ENCODE measurements at places on chromosomes 7 and 10.

DNA sequence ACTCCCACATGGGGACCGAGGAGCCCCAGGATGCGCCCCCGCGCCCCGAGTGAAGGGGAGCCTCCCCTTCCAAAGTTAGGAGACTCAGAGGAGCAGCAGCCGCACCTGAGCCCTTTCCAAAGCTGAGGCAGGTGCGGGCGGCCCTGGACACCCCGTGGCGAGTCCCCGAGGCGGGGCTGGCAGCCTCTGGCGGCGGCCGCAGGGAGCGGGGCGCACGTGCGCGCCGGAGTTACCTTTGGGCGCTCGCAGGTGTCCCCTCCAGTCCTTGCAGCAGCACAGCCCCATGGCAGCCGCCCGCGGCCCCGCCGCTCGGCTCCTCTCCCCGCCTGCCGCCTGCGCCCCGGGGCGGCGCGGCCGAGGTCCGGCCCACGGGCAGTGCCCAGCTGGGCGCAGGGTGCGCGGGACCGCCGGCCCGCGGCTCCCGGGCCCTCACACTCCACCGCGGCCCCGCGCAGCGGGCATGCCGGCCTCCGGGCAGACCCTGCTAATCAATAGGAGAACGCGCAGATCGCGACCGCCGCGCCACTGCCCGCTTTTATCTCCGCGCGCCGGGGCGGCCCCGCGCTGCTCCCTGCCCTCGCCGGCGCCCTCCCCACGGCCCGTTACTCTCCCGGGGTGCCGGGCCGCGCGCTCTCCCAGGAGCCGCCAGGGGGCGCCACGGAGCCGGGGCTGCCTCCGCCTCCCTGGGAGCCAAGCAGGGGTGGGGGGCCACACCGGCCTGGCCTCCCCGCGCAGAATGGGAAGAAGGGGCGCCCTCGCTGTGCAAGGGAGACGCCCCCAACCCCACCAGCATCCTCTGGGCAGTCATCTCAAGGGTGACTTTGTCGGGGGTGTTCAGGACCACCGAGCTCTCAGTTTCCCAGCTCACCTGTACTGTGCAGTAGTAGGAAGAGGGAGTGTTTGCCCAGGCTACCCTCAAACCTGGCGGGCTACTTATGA, 80.8 kb downstream of the ARHGAP22 start:
- DNase-seq, result peak; percentile 59

DNA sequence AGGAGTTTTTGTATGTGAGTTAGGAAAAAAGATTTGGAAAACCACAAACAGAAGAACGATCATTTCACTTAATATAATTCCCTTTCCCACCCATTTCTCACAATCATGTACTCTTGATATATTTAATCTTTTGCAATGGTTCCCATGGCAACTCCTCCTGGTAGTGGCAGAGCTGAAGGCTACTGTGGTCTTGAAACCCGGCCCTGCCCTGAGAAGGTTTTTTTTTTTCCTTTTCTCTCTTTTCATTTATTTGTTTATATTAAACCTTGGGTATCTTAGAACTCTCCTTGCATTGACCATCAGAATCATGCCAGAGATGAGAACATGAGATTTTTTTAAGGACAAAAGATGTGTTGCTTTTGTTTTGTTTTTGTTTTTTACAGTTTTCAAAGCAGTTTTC, 566.1 kb upstream of the NRP1 start:
- no peak for DNase-seq

- DNase-seq, result no peak
These were observed 3.9 kb downstream of the LRMDA start for GRCh38 chr10:75435291-75435690.

DNA sequence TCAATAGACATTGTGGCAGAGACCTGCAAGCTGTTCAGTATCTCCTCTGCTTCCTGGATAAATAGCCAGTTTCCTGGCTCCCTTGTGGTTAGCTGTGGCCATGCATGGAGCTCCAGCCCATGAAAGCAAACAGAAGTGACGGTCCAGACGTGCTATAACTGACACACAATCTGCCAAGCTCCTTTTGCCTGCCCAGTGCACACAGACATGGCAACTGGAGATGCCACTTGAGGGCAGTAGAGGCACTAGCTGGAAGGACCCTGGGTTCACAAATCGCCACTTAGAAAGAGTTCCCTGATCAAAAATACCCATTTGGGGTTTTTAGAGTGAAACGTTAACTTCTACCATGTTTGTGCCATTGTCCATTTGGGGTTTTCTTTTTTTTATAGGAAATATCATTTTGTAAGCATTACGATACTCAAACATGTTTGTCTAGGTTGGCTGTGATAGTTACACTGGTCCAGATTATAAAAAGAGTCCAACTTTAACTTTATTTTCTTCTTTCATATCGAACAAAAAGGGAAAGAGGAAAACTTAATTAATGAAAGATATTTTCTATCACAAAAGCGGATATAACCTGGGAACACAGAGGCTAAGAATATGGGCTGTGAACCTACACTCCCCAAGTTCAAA, 31.3 kb downstream of the KIN start:
- DNase-seq, result no peak

GRCh38 chr10:93416824-93417223, 65.3 kb downstream of the MYOF start:
- no peak for DNase-seq

DNA sequence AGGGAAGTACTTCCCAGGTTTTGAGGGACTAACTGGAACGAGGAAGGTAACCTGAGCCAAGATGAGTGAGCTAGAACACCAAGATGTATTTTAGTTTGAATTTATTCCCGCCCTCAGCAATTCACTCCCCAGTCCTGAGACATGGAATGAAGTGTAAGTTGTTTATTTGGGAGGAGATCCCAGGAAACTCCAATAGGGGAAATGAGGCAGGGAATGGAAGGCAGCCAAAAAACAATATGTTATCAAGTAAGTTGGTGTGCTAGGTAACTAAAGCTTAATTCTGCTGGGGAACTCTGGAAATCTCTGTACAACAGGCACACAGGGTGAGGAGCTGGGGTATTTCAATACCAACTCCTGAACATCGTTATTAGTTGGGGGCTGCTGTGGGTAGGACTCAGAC, 189.7 kb upstream of the HDAC9 start:
- no peak for DNase-seq

DNA sequence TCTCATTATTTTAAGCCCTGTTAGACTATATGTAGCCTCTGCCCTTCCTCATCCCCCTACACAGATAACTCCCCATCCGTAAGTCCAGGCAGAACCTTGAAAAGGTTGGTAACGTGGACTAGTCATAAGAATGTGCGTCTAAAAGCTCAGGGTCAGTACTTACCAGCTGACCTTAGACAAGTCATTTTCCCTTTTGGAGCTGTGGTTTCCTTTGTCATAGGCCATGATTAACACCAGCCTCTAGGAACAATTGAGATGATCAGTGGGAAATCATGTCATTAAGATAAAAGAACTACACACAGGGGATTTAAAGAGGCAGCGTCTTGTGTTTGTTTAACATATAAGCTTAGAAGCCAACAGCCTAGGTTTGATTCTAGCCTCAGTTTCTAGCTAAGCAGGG, 6.9 kb upstream of the UNC5B start:
- DNase-seq, result no peak

DNA sequence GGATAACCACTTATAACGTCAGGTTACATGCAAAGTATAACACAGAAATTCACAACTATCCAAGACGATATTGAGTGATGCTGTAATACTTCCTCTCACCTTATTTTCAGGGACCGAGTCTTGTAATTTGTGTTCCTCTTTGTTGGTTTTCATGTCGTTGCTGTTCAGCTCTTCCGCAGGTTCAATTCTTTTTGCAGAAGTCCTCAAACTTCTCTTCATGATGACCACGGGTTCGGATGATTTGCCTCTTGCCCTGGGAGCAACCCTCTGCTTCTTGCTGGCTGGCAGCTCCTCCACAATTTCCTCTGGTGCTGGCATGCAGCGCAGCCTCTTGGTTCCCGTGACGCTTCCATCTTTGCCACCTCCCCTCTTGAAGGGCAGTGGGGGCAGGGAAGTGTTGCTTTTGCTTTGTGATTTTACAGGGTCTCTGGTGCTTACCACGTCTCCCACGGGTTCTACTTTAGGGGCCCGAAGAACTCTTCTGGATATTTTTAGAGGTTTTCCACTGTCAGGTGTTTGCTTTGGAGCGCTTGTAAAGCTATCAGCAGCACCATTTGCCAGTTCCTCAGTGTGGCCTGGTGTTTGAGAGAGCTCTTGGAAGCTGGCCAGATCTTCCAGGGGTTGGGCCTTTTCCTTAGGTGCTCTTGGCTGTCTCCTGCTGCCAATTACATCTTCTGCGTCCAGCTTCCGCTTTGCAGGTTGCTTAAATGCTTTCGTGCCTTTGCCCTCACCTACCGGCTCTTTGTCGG, 23.6 kb downstream of the MKI67 start:
- no peak for DNase-seq

DNA sequence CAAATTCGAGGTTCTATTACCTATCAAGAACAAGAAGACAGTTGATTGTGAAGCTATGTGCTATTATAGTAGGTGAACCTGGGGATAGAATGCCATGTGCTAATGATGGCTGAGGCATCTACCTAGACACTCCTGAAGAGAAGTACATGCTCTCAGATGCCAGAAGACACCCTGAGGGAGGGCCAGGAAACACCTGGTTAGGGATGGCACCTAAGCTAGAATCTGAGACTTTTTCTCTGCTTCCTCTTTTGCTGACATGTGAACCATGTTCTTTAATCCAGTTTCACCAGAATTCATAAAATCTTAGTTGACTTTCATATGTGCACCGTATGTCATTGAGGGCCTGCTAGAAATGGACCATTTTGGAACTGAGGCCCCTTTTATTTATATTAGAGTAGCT, 242.8 kb downstream of the GPR158 start:
- no peak for DNase-seq

DNA sequence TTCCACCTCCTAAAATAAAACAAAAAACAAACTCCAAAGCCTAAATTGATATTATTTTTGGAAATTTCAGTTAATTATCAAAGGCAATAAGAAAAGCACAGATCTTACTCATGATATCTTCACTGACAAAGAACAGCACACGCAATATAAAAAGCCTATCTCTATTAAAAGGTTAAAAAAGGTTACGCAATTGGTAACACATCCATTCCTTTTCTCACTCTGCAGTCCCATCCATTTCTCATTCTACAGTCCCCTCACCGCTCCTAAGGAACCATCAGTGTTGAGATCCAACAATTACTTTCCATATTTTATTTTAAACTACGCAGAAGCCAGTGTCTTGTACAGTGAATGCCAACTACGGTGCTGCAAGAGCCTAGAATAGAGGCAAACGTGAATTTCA, 1.3 kb downstream of the SEC61G start:
- DNase-seq, result no peak

DNA sequence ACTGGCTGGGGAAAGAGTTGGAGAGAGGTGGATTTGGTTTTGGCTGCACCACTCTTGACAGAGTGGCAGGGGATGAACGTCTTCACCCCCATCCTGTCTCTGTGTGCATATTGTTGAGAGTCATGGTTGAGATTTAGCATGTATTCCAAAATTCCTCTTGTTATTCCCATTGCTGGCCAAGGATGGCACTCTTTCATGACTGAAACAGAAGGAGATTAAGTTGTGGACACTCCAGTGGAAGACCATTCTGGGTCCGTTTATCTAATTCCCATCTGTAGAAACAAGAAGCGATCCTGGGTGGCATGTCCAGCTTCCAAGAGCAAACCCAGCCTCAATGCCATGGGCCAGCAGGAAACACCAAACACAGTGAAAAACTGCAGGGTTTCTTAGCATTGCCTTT, 469.0 kb upstream of the IGFBP3 start:
- no peak for DNase-seq

- no peak for DNase-seq
These were observed 18.3 kb downstream of the SGMS1 start for GRCh38 chr10:50605269-50605950.

DNA sequence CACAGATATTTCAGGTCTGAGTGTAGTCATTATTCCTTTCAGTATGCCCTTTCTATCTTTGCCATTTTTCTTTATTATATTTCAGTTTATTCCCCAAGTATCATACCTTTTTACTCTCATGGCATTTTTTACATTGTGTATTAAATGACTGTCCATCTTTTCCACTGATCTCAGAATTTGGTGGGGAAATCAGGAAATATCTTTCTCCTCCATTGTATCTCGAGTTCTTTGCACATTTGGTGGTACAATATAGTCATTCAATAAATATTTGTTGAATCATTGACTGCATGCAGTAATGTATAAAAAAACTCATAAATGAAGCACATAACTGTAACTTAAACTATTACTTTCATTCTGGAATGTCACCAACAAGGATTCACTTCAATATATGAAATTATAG, 354.7 kb downstream of the HGF start:
- no peak for DNase-seq

DNA sequence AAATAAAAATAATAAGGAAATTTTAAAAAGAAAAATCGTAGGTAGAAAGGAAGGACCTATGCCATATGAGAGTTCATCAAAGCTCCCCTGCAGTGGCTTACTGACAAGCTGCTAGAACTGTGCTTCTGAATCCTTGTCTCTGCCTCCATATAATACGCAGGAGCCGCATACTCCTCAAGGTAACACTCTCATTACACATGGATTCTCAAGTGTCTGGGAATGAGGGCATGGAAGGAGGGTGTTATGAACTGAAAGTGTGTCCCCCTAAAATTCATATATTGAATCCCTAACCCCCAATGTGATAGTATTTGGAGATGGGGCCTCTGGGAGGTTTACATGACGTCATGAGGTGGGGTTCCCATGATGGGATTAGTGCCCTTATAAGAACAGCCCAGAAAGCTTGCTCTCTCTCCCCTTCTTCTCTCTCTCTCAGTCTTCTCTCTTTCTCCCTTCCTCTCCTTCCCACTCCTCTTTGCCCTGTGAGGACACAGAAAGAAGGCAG, 35.2 kb downstream of the CREB3L2 start:
- DNase-seq, result no peak

DNA sequence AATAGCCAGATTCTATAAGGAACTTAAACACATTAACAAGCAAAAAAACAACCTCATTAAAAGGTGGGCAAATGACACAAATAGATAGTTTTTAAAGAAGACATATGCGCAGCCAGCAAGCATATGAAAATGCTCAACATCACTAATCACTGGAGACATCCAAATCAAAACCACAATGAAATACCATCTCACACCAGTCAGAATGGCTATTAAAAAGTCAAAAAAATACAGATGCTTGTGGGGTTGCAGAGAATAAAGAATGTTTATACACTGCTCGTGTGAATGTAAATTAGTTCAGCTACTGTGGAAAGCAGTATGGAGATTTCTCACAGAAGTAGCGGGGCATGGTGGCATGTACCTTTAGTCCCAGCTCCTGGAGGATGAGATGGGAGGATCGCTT, 164.0 kb downstream of the CHRM2 start:
- DNase-seq, result no peak
